ENCODE measurements at places on chromosomes 16 and 17.

GRCh38 chr17:78364436-78365281, 4.8 kb upstream of the SOCS3 start:
- no peak for DNase-seq

GRCh38 chr17:74052993-74053711, 150.3 kb upstream of the RPL38 start:
- DNase-seq = no peak

DNA sequence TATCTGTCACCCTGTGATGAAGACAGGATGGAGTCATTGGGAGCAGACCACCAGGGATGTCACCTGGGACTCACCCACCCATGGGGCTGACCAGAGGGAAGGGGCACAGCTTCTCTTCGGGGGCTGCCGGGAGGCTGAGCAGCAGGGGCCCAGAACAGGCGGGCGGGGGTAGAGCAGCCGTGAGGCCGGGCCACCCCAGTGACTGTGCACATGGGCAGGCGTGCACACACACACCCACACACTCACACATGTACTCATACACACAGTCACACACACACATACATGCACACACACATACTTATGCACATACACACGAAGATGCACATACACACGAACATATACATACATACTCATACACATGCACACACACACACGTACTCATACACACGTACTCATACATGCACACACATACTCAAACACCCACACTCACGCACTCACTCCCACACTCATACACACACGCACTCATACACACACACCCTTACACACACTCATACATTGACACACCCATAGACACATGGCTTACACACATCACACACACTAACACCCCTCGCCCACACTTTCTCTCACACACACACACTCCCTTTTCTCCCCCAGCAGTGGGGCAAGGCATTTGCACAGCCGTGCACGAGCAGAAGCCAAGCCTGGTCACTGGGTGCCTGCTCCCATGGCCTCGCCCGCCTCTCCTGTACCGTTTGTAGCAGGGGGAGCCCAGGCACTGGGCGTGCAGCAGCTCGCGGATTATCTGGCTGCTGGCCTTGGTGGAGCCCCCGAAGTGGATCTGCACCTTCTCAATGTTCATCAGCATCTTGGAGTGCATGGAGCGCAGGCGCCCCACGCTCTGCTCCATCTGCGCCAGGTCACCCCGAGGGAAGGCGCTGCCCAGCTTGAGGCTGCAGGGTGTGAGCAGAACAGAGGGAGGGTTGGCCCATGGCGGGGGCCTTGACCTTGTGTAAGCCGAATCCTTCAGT, 12.4 kb downstream of the UBALD2 start:
- DNase-seq = no peak

DNA sequence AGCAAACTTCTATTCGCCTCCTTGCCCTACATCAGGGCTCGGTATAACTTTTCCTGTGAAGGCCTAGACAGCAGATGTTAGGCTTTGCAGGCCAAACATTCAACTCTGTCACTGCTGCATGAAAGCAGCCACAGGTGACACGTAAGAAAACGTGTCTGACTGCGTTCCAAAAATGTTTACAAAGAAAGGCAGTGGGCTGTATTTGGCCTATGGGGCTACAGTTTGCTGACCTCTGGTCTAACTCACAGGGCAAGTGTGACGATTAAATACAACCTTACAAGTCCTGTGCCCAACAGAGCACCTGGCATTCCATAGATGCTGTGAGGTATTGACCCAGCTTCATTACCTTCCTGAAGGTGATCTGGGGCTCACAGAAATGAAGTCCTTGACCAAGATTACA, 79.4 kb downstream of the USP31 start:
- DNase-seq = no peak

DNA sequence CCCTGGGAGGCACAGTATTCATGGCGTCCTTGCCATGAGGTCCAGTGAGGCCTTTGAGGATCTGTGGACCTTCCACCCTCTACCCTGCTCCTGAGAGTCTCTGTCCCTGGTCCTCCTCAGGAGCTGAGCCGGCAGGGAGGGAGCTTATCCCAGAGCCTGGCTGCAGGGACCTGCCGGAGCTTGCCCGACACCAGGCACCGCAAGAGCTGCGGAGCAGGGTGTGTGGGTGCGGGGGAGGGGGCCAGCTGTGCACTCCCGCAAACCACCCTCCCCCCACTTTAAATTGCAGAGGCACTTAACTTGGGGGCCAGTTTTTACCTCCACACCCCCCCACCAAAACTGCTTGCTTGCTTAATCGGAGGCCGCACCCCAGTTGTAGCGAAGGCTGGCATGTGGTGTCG, 609 bp upstream of the ZNF750 start:
- no peak for DNase-seq

- DNase-seq = no peak
Observed at GRCh38 chr17:80361495-80362220, 53.3 kb upstream of the ENDOV start.

DNA sequence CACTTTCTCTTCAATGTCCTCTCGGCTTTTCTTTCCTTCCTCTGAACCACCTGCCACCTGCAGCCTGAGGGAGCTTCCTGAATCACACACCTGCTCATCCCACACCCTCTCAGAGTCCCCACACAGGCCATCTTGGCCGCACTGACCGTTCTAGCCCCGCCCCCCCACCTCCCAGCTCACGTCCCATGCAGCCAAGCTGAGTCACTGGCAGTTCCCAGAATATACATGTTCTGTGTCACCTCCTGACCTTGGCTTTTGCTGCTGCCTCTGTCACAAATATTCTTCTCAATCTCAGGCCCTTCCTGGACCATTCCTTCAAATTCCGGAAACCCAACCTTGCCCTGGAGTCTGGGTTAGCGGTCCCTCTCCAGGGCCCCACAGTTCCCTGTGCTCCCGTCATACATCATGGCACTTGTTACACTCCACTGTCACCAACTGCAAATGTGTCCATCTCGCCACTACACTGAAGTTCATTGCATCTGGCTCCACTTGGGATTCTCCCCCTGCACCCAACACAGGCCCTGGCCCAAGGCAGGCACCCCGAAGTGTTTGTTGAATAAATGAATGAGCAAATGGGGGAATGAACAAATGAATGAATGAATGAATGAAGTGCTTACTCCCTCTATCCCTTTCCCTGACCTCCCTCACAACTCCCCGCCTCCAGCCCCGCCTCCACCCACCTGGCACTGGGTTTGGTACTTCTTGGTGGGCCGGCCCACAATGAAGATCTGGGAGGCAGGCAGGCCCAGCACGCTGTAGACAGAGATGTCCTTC, 12.8 kb downstream of the PIMREG start:
- DNase-seq = no peak

GRCh38 chr16:58465817-58466216, 34.1 kb upstream of the NDRG4 start:
- DNase-seq = no peak

DNA sequence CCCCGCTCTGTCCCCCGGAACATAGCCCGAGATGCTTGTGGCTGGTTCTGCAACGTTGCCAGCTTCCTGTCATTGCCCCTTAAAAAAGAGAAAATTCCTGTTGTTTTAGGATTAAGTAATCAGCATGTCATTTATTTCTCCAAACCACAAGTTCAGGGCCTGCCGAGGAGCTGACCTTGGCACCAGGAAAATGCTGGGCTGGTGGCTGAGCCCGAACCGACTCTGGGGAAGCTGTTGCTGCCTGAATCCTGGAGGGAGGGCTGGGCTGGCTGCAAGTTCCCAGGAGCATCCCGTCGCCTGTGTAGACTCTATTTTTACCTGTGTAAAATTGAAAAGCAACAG, 130.9 kb upstream of the FOXF1 start:
- DNase-seq = no peak

DNA sequence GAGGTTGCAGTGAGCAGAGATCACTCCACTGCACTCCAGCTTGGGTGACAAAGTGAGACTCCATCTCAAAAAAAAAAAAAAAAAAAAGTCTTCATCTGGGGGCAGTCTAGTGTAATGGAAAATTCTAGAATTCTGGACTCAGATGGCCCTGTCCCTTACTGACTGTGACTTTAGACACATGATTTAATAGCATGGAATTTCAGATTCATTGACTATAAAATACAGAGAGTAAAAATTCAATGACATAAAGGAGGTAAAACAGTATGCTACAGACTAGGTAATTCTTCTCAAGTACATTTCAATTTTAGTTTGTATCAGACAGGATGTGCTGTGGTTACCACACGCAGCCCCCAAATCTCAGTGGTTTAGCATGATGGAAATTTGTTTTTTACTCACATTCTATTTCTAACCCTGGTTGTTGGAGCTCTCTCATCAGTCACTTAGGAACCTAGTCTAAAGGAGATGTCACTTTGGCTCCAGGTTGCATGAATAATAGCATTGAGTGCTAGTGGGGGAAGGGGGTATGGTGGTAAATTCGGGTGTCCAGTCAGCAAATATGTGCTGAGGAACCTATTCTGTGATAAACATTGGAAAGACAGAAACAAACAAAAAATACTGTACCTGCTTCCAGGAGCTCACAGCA, 444.0 kb downstream of the XYLT1 start:
- no peak for DNase-seq

DNA sequence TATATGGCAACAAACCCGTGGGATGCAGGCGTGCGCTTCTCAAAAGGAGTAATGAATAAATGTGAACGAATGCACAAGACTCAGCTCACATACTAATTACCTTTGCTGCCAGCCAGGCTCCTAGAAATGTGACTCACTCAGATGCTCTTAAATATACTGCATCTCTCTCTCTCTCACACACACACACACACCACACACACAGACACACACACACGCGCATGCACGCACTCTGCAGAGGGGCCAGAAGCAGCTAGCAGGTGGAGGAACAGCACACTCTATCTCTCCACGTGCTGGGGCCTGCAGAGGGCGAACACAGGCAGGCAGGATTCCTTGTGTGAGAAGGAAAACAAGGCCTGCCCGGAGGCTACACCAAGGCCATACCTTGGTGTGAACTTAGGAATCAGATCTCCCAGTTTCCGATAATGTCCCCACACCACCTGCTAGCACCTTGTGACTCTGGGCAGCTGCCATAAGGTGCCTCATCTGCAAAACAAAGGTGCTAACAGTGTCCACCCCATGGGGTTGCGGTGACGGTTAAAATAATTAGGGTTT, 5.3 kb downstream of the GPRC5B start:
- DNase-seq = no peak

GRCh38 chr16:68658341-68658973, 13.3 kb downstream of the CDH3 start:
- DNase-seq = no peak

DNA sequence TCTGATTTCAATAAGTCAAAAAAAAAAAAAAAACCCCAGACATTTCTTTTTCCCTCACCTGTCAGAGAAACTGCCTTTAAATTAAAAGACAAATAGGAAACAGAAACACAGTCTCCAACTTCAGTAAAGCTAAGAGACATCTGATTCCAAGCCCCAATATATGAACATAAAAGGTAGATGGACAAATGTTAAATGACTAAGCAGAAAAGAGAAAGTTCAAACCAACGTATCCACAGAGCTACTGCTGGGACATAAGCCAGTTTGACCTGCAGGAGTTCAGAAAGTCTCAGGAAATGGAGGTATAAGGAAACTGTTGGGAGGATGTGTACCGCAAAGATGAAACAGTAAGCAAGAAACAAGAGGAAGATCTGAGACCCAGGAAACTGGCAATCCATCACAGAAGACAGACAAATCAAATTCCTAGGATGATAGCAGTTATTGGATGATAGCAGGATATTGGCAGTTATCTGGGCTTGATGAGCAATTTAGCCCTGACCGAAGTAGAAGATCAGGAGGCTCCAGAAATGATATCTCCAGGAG, 135.0 kb downstream of the BRIP1 start:
- DNase-seq = no peak

- DNase-seq = no peak
Observed at GRCh38 chr17:40122136-40122998, 596 bp downstream of the MSL1 start.

DNA sequence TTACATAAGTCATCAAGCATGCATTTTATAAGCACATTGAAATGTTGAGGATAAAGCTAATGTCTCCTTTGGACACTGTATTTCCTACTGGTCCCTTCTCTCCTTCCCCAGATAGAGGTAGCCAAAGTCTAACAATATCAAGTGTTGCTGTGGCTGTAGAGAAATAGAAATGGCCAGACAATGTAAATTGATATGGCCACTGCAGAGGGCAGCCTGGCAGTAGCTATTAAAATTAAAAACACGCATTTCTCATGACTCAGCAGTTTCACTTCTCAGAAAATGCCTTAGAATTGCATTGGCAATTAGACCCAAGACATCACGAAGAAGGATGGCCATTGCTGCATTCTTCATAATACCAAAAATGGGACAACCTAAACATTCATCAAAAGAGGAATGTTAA, 46.8 kb upstream of the MRTFB start:
- DNase-seq = no peak

GRCh38 chr17:10099051-10099571, 99.3 kb downstream of the GAS7 start:
- DNase-seq = no peak

- no peak for DNase-seq
Observed at GRCh38 chr16:8571061-8571596, 19.2 kb downstream of the TMEM114 start.

DNA sequence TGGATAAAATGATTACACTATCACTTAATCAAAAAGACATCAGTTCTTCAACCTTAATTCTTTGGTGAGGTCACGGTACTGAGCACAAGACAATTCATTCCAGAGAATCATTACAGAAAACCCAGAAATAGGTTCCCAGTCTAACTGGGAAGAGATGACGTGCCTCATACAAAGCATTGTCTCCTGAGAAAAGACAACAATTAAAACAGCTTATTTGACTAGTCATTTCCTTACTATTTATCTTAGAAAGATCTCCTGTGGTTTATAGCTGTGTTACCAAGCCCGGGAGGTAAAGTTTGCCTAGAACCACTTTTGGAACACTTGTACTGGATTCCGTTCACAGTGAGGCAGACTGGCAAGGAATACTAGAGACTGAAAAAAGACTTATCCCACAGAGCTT, 5.1 kb downstream of the PHF12 start:
- DNase-seq = peak; percentile 49

DNA sequence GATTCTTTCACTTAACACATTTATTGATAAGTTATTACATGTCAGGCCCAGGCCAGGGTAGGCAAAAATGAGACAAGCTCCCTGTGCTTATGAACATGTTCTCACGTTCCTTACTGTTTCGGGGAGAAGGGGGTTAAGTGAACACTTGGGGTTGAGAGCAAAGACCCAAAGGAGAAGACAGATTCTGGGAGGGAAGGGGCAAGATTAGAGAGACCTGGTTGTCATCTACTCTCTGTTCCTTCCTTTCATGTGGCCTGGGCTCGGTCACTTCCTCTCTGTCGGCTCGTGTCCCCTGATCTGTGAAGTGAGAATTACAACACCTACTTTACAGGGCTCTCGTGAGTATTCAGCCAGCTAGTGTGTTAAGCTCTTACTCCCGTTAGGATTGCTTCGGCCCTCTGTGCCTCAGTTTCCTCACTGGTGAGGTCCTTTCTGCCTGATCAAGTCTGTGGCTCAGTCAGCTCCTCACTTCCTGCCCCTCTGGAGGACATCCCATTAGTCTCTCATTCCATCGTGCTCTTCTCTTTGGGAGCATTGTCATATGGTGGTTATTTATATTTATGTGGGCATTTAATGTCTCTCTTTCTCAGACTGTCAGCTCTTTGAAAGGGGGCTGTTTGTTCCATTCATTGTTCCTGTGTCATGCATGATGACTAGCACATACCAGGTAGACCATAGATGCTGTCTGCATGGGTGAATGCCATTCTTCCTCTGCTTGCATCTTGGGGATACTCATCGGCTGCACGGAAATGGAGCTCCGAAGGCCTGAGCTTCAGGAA, 38.9 kb downstream of the PLCG2 start:
- no peak for DNase-seq

GRCh38 chr17:32993977-32994376, 2.3 kb downstream of the SPACA3 start:
- DNase-seq = no peak
